Skin of body (tissue), 3 donors: ENCODE measurements at places on chromosomes 5 and 9.

- peak; percentile 57 for DNase-seq
Measured at GRCh38 chr5:34656001-34656699, at the start of gene RAI14. TSS of gene RAI14 (plus strand) at chr5:34656328. CDS start at chr5:34686920, 30,592 bp downstream.

- no peak for DNase-seq
Measured at GRCh38 chr5:2199697-2200096, 317.0 kb upstream of the IRX4 start.

GRCh38 chr5:163569284-163569683, 63.9 kb downstream of the MAT2B start:
- DNase-seq = no peak

GRCh38 chr5:112210430-112211005, 208.6 kb downstream of the EPB41L4A start:
- no peak for DNase-seq

GRCh38 chr9:38445154-38446043, 21.1 kb upstream of the IGFBPL1 start:
- DNase-seq = no peak

- DNase-seq = no peak
Measured at GRCh38 chr5:131818001-131818724, 21.3 kb upstream of the FNIP1 start.

GRCh38 chr5:177495243-177496060, 2.0 kb downstream of the PDLIM7 start:
- peak; percentile 63 for DNase-seq

- no peak for DNase-seq
Measured at GRCh38 chr9:15317836-15318235, 10.8 kb upstream of the TTC39B start.

GRCh38 chr9:127673234-127673633, 33.6 kb upstream of the CFAP157 start:
- DNase-seq = no peak

GRCh38 chr9:87793292-87793691, 67.4 kb downstream of the CTSL start:
- no peak for DNase-seq

DNA sequence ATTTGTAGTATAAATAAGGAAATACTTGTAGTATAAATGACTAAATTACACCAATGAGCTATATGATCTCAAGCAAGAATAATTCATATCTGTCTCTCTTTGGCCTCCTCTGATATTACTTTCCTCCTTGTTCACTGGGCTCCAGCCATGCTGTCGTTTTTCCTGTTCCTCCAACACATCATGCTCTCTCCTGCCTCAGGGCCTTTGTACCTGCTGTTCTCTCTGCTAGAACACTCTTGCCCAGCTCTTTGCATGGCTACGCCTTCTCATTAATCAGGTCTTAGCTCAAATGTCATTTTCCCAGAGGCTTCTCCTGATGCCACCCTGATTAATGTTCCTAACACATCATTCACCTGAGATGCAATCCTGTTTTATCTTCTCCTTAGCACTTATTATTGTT, 2.5 kb upstream of the ZNF346 start:
- no peak for DNase-seq

GRCh38 chr5:150253416-150254208, 36.0 kb downstream of the CAMK2A start:
- no peak for DNase-seq

- DNase-seq = no peak
Measured at GRCh38 chr5:2904399-2904798, 152.9 kb upstream of the IRX2 start.

GRCh38 chr5:125554355-125554754, 807.9 kb upstream of the ZNF608 start:
- no peak for DNase-seq

DNA sequence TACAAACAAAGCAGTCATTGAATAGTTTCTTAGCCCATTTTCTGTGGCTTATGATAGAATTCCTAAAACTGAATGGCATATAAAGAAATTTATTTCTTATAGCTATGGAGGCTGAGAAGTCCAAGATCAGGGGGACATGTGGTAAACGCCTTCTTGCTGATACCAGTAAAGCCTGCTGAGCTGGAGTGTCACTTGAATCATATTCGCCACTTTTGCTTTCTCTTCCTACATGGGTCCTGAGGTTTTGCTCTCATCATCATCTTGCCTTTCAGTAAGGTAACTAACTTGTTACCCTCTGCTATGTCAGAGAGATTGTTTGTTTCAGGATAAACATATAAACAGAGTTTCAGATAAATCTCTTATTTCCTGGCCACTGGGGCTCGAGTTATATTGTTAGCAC, 203.3 kb upstream of the DMRT1 start:
- DNase-seq = no peak

GRCh38 chr5:52987711-52988331, 1.3 kb upstream of the ITGA2 start:
- no peak for DNase-seq

GRCh38 chr5:109028608-109029299, 281.1 kb downstream of the FER start:
- DNase-seq = no peak

GRCh38 chr9:89362647-89363310, 44.5 kb downstream of the SECISBP2 start:
- DNase-seq = no peak

- DNase-seq = no peak
Measured at GRCh38 chr9:70477907-70478480, 63.5 kb upstream of the KLF9 start.

- no peak for DNase-seq
Measured at GRCh38 chr9:78609450-78609849, 312.5 kb downstream of the PSAT1 start.

GRCh38 chr5:88722546-88723073, 160.4 kb downstream of the MEF2C start:
- DNase-seq = no peak

- no peak for DNase-seq
Measured at GRCh38 chr9:100919506-100919905, 109.0 kb upstream of the PLPPR1 start.

GRCh38 chr5:102638912-102639652, 116.0 kb upstream of the PAM start:
- DNase-seq = no peak

DNA sequence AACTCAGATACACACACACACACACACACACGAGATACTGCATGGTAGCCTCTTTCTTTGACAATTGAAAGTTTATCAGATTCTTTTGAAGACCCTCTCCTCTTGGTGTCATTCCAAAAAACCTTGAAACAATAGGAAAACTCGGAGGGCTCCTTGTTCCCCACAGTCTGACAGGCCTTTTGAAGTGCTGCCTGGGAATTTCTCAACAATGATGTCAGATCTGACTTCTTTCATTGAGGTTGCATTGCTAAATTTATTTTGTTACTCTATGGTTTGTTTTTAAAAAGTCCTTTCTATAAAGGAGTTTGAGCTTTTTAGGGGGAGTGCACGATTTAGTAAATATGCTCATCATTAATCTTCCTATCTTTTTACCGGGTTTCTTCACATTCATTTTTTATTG, 583.9 kb downstream of the SEMA5A start:
- DNase-seq = no peak

DNA sequence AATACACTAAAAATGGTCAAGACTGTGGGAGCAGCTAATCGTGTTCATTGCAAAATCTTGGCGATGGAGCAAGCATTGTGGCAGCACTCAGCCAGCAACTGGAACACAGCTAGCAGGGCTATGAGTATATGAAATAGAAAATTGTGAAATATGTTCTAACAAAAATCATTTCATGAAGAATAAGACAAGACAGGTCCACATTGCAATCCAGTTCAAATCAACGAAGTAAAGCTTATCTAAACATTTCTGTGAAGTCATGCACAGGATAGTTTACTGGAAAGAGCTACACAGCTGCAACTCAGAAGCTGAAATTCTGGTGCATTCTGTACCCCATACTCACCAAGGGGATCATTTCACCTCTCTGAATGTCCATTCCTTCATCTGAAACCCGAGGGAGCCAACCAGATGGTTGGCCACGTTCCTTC, 5.3 kb upstream of the NFIL3 start:
- no peak for DNase-seq

DNA sequence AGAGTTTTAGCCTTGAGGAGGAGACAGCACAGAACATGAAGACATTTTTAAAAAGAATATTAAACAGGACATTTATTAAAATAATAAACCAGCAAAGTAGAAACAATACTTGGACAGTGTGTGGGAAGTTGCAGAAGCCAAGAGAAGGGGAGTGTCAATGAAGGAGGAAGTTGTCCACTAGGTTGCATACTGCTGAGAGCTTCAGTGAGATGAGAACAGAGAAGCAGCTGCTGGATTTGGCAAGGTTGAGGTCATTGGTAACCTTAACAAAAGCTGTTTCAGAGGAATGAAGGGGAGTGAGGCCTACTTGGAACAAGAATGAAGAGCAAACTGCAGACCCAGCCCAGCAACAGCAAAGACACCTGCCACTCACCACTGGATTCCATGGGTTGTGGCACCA, 11.4 kb downstream of the BHMT start:
- no peak for DNase-seq

- DNase-seq = no peak
Measured at GRCh38 chr5:138763037-138763778, 10.0 kb downstream of the CTNNA1 start.

DNA sequence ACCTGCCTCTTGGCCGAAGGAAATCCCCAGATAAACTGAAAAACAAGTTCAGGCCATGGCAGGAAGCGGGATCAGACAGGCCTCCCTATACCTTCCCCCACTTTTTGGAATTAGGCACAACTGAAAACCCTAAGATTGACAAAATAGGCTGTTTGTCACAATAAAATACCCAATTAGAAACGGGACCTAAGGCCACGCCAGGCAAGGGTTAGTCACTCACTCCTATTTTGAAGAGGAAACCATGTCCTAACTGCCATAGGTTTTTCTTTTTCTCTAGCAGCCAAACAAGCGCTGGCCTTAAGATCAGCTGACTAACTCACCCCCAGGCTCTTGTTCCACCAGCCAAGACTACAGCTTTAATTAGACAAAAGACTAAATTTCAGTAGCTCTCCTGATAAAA, 11.9 kb downstream of the FBP2 start:
- DNase-seq = no peak

DNA sequence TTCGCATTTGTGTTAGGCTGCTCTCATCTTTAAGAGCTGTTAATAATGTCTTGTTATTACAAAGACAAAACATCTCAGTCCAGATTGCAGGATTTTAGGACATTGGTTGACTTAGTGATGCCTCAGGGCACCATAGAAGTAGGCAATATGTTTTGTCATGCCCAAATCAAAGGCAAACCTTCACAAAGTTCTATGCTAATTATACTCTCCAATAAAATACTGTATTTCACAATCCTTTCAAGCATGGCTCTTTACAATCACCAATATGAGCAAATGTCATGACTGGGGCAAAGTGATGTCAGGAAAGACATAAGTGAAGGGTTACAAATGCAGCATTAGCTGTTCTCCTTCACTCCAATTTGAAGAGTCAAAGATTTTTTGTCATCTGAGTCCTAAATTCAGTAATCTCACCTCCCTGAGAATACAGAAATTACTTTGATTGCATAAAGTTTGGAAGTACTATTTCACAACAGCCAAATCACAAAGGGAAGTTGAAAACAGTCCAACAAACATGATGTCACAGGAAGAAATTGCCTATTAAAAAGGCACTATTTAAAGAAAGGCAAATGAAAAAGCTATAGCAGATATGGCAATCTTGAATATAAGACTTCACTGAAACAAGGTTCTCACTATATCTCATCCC, 303.2 kb downstream of the PRR16 start:
- DNase-seq = no peak

- no peak for DNase-seq
Measured at GRCh38 chr9:80945436-80945835, 743.9 kb downstream of the TLE1 start.

- no peak for DNase-seq
Measured at GRCh38 chr5:172845154-172845553, 11.1 kb downstream of the ERGIC1 start.

DNA sequence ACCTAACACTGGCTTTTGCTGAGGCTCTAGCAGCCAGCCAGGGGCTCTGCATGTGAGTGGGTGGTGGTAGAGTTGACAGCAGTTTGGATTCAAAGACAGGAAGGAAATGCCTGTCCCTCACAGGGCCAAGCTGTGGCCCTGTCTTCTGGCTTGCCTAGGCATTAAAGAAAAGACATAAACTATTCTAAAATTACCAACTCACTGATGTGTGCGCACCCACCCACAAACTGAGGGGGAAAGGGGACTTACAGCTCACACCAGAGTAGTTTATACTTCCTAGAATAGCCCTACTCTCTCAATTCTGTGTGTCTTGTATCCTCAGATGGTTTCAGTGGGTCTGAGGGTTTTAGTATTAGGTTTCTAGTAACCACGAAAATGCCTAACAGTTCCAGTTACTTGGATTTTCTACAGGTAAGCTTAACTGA, 18.3 kb upstream of the IL13 start:
- no peak for DNase-seq

DNA sequence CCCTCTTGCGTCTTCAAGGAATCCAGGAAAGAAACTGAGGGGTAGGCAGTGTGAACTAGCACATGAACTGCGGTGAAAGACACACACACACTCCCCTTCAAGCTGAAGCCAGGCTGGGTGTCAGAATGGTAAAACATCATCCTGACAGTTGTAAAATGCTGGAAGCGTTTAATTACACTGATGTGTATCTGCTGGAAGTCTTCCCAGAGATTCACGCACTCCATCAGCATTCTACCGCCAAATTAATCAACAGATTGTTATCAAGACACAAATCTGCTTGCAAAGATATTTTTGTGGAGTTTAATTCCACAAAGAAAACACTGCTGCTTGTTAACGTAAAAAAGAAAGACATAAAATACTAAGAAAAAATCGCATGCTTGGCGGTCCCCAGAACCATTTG, 241.0 kb upstream of the NFIL3 start:
- no peak for DNase-seq

GRCh38 chr9:114093761-114094505, 5.2 kb downstream of the KIF12 start:
- DNase-seq = no peak

DNA sequence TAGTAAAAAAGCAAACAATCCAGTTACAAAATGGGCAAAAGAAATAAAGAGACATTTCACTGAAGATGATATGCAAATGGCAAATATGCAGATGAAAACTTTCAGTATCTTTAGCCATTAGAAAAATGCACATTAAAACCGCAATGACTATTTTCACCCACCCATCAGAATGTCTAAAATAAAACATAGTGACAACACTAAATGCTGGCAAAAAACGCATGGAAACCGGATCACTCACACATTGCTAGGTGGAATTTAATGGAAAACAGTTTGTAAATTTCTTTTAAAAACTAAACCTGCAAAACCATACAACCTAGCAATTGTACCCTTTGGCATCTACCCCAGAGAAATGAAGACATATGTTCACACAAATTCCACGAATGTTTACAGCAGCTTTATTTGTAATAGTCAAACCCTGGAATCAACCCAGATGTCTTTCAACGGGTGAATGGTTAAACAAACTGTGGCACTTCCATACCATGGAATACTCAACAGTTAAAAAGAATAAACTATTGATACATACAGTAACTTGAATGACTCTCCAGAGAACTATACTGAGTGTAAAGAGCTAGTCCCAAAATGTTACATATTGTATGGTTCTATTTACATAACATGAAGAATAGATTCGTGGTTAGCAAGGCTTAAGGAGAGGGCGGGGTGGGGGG, 17.2 kb upstream of the PAM start:
- DNase-seq = no peak
